Brain microvascular endothelial cell (primary cell): ENCODE measurements at places on chromosomes 12 and 14.

DNA sequence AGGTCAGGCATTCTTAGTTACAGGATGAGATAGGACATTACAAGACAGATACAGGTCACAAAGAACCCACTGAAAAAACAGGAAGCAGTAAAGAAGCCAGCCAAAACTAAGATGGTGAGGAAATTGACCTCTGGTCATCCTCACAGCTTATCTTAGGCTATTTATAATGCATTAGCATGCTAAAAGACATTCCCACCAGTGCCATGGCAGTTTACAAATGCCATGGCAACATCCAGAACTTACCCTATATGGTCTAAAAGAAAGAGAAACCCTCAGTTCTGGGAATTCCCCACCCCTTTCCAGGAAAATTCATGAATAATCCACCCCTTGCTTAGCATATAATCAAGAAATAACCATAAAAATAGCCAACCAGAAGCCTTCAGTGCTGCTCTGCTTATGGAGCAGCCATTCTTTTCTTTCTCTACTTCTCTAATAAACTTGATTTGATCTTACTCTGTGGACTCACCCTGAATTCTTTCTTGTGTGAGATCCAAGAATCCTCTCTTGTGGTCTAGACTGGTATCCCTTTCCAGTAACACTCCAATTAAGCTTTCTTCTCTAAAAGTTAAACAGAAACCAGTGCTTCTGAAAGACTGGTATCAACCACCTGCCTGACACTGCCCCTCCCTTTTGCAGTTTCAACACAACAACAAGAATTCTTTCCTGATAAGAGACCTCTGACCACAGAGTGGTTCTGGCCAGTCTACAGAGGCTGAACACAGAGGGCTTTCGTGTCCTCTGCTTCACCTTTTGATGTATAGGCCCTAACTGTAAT, 86.9 kb downstream of the BCAT1 start:
- DNase-seq: peak; percentile 68

DNA sequence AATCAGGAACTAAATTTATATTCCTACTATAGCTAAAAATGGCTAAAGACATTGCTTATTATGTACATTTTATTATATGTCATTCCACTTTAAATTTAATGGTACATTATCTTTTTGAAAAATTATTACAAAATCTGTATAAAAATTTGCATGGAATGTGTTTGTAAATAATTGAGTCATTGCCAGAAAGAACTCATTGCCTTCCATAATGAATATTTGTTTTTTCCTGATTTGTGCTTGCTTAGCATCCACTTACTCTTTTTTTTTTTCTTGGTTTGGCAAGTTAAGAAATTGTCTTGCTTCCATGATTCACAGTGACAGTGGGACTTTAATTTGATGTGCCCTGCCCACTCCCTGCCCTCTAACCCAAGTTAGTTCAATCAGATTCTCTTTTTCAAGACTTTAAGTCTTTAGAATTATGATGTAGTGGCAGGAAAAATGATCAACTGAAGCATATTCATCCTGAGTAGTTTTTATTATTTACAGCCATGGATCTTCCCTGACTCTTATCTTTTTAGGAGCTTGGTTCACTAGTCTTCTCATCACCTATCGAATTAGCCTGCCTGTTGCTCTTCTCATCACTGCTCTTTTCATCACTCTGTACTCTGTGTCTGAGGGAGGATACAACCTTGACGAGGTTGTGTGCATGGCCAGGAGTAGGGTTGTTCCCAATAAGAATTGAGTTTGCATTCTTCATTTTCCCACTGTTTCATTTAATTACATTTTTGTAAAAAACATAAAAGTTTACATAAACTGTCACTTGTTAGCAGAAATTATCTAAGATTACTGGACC, 442.0 kb downstream of the BTG1 start:
- no peak for DNase-seq

GRCh38 chr12:30696103-30696408, 387 bp upstream of the IPO8 start:
- no peak for DNase-seq

GRCh38 chr12:66013224-66013623, 117.3 kb downstream of the LLPH start:
- no peak for DNase-seq

- DNase-seq: no peak
Measured at GRCh38 chr14:98244966-98245569, 1026.9 kb downstream of the BCL11B start.

DNA sequence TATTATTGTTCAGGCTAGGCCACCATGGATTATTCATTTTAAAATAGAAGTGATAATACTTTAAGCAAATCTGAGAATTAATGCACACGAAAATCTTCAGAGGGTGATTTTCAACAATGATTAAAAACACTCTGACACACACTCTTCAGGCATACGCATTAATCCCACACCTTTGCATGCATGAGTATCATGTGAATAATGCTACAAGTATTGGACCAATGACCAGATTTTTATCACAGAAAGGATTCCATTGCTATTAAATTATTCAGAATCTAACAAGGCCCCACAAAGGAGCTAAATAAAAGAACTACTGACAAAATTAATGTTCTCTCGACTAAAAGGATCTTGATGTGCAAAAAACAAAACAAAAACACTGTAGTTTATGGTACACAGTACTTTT, 11.1 kb downstream of the EPS8 start:
- no peak for DNase-seq

DNA sequence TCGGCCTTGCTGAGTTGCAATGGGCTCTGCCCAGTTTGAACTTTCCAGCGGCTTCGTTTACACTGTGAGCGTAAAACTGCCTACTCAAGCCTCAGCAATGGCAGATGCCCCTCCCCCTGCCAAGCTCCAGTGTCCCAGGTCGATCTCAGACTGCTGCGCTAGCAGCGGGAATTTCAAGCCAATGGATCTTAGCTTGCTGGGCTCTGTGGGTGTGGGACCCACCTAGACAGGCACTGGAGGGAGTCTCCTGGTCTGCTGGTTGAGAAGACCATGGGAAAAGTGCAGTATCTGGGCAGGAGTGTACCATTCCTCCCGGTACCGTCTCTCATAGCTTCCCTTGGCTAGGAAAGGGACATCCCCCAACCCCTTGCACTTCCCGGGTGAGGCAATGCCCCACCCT, 88.2 kb downstream of the KLHL28 start:
- DNase-seq: no peak

DNA sequence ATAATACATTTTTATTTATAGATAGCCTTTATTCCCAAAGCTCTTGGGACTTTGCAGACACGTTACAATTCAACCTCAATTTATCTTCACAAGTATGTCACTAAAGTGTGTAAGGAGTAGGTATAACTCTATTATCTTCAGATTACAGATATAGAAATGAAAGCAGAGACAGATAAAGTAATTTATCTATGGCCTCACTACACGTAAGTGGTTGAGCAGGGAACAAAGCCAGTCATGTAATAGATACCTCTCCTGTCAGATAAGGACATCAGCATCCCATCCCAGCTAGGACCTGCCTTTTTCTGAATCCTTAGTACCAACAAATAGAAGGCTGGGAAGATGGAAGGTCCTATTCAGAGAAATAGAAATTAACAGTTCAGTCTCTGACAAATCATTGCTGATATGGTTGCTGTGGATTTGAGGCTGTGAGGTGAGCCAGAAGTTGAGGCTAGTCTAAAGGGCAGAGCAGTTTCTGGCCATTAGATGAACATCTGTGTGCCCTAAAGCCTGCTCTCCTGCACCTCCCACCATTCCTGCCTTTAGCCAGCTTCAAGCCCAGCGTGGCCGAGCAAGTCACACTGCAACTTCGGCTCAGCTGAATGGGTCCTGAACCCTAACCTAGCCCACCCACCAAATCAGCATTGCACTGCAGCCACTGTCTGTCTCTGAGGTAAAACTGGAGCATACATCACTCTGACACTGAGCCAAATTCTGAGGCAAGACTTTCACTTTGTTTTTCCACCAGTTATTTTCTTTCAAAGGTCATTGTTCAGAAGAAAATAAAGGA, 71.1 kb upstream of the PLEKHA5 start:
- peak; percentile 13 for DNase-seq

GRCh38 chr12:103318566-103318965, 177.2 kb downstream of the C12orf42 start:
- DNase-seq: no peak

GRCh38 chr12:71685312-71685906, 473 bp upstream of the TMEM19 start:
- DNase-seq: no peak

DNA sequence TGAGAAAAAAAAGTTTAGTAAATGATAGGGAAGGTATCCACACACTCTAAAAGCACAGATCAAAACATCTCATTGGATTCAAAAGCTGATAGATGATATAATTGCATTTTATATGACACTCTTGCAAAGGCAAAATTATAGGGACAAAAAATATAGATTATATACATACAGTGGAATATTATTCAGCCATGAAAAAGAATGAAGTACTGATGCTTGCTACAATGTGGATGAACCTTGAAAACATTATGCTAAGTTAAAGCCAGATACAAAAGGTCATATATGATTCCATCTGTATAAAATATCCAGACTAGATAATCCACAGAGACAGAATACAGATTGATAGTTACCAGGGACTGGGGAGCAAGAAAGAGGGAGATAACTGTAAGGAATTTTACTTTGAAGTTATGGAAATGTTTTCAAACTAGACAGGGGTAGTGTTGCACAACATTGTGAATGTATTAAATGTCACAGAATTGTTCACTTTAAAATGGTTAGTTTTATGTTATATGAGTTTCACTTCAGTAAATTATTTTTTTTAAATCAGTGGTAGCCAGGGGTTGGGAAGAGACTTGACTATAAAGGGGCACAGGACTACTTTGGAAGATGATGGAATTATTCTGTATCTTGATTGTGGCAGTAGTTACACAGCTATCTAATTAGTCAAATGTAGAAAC, 41.7 kb upstream of the CDKN3 start:
- no peak for DNase-seq

DNA sequence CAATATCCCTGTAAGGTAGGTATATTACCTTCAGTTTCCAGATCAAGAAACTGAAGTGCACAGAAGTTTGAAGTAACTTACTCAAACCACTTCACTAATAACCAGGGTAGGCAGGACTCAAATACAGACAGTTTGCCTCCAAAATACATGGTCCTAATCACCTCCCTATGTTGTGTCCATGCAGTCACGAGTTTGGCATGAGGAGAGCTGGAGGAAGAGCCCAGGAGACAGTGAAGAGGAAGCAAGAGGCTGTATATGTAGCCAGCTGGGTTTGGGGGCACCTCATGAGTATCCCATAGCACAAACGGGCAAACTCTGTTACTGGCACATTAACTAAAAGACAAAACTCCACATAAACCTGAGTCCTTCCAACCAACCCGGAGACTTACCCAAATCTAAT, 79.2 kb downstream of the DUSP16 start:
- no peak for DNase-seq

DNA sequence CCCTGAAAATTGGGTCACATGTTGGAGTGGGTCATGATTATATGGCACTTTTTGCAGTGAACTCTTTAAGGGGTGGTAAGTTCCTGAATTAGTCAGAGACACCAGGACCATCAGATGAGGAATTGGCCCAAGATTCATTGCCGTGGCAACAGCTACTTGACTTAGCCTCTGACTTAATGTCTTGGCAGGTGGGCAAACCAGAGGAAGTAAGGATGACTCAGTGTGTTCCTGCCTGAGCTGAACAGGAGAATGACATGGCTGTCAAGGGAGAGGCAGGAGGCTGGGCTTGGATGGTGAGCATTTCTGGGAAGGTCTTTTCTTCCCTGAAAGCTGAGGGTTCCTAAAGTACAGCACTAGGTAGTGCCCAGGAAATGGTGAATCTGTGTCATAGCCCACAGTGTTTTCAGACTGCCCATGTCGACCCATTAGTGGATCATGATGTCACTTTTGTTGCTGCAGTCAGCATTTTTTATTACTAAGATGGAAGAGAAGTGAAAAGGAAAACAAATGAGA, 170.1 kb upstream of the PWP1 start:
- peak; percentile 95 for DNase-seq

- DNase-seq: no peak
Measured at GRCh38 chr12:51181558-51181957, 8.6 kb upstream of the TFCP2 start.

- no peak for DNase-seq
Measured at GRCh38 chr12:130078852-130079251, 83.4 kb upstream of the FZD10 start.

- no peak for DNase-seq
Measured at GRCh38 chr14:65483647-65484046, 71.1 kb downstream of the FUT8 start.

DNA sequence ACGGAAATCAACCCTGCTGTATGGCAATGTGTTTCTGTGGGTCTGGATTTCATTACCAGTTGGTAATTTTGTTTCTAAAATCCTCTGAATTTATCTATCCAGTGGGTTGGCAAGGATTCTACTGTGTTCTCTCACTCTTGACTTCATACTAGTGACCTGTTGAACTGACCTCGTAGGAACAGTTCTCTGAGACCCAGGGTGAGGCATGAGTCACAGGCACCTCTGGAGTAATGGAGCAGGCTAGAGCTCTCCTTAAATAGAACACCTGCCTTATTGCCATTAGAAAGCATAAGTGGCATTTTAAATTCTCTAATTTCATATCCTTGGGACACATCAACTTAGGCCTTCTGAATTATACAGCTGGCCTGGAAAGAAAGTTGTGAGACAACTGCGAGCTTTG, 258.3 kb upstream of the NAV3 start:
- no peak for DNase-seq

DNA sequence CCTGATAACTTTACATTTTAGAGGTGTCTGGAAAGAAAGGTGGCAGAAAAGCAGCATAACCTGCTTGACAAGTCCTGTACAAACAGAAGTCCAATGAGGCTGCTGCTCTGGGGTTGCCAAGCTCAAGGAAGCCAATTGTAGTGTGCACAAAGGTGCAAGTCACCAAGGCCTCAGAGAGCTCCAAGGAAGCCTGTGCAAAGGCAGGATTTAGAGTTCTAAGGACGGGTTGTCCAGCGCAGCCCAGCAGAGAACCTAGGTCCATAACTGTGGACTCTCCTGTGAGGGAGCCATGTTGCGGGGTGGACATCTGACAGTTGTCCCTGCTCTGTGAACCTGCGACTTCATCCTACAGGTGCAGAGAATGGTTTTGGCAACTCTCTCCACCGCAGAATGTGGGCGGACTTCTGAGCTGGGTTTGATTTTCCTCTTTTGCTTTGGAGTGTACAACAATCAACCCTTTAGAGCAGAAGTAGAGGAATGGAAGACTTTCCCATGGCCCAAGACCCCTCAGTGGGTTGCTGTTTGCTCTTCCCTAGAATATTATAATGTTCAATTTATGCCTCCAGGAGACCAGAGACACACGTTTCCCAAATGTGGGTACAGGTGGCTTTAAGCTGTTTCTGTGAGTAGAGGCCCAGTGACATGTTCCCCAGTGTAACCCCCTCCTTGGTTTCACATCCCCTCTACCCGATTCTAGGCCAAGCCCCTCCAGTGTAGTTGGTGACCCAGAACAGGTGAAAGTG, 81.0 kb downstream of the ETV6 start:
- DNase-seq: no peak

- DNase-seq: no peak
Measured at GRCh38 chr12:59118356-59118755, 198.1 kb upstream of the LRIG3 start.
